Ureter (tissue), 1 donor: ENCODE measurements at places on chromosomes 6 and 20. TPM values are rescaled to one million over a fixed set of nuclear protein-coding genes. Genes with fewer than 3 reads are reported as not detected.

The CCN5 gene
- total RNA-seq: 1.1 TPM

The SAMD5 gene
- 4.8 TPM for total RNA-seq

The FNDC1 gene
- total RNA-seq: 0.26 TPM

GRCh38 chr20:6121504-6121903, 1.3 kb downstream of the FERMT1 start:
- DNase-seq: no peak

GRCh38 chr6:41767112-41767833, 12.4 kb downstream of the FRS3 start:
- peak; percentile 87 for DNase-seq
